ENCODE measurements at places on chromosomes 13 and 19.

GRCh38 chr19:48102870-48103751 is 7.5 kb downstream of the PLA2G4C start:
- peak; percentile 68 for DNase-seq

DNA sequence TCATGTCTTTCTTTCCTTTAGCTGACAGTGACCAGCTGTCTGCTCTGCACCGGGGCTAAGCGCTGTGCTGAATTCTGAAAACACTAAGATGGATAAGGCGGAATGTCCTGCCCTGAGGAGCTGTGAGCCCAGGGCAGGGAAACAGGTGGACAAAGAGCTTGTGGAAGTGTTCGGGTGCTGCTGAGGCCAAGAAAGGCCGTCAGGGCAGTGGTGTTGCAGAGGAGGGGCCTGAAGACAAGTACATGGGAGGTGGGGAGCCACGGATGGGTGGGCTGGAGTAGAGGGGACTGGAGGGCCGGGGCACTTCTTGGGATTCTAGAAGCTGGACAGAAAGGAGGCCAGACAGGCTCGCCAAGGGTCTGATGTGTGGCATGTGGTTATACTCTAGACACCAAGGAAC is 66.2 kb upstream of the GPR183 start:
- no peak for DNase-seq

DNA sequence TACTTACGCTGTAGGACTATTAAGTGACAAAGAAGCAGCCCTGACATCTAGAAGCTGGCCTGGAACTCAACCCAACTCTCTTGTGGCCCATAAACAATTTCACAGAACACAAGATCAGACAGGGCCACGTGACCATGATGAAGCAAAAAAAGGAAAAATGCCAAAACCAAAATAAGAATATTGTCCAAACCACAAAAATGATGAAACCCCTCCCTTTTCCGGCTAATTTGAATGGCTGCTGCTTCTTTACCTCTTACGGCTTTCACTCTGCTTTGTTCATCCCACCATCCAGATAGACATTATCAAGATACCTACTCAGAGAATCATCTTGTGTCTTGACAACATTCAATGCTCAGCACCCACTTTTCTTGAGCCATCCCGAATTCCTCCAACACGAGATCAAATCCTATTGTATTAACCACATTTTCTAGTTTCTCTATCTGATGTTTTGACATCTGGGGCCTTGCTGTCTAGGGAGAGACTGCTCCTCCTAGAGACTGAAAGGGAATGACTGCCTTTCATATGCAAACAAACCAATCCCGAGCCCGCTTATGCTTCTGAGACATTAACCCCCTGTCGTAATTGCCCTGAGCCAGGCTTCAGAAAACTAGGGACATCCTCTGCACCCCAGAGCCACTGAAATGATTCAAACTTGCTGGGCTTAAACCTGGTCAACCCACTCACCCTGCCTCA is 186.3 kb downstream of the TDRD3 start:
- DNase-seq, result no peak

DNA sequence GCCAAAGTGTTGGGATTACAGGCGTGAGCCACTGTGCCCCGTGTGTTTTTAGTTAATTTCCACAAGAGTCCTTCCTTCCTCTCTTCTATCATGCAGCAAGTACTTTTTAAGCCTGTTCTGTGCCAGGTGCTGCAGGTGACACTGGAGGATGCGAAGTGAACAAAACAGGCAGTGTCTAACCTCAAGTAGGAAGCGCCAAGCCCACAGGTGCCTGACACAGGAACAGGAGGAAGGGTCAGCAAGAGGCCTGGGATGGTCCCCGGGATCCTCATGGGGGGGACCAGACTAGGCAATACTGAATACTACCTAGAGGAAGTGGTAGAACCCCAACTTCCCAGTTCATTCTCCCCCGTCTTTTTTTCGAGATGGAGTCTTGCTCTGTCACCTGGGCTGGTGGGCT is 1.8 kb upstream of the CALR start:
- DNase-seq, result no peak

DNA sequence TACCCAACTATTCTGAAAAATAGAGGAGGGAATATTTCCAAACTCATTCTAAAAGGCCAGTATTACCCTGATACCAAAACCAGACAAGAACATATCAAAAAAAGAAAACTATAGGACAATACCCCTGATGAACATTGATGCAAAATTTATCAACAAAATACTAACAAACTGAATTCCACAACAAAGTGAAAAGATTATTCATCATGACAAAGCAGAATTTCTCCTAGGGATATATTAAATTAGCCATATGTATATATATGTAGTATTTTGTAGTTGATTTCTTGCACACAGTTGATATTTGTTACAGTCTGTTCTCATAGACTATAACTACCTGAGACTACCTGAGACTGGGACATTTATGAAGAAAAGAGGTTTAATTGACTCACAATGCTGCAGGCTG is 495.0 kb upstream of the SPRY2 start:
- DNase-seq, result no peak

GRCh38 chr13:76709851-76710250 is 176.4 kb downstream of the KCTD12 start:
- no peak for DNase-seq

- DNase-seq, result no peak
Observed at GRCh38 chr13:76929851-76930374, 18.4 kb upstream of the ACOD1 start.

- DNase-seq, result no peak
Observed at GRCh38 chr13:106466691-106467426, 68.6 kb downstream of the EFNB2 start.

GRCh38 chr13:97338571-97338970 is 95.4 kb upstream of the RAP2A start:
- no peak for DNase-seq

DNA sequence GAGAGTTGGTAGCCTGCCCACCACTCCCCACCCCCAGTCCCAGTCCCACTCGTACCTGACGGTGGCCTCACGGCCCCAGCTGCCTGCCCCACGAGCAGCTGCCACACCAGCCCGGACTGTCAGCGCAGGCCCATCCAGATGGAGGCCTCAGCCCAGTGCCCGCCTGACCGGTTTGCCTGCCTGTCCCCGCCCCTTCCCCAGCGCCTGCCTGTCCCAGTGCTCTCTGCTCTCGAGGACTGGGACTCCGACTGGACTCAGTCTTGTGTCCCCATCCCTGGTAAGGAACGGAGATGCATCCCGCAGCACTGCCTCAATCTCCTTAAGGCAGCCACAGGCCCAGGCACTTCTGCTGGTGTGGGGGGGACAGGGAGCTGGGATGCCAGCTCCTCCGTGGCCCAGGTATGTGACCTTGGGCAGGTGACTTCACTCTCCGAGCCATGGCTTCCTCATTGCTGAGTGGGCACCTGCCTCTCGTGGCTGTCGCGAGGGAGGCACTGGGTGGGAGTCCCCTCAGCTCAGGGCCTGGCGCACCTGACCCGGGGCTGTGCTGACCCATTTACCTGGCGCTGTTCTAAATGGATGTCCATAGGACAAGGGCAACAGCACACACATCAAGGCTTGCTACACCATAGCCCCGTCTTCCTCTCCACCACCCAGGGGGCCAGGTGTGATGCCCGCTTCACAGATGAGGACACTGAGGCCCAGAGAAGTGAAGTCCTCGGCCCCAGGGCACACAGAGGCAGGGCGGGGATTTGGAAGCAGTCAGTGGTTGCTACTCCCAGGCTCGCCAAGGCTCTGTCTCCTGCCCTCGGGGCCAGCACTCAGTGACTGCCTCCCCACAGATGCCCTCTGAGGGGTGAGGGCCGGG is at the start of gene NKPD1:
NKPD1 (minus strand) TSS at position 113 of the 868 bp plus-strand sequence. CDS start 832 bp downstream, outside the sequence.
- no peak for DNase-seq

GRCh38 chr19:47417746-47418691 is 1.3 kb downstream of the MEIS3 start:
- no peak for DNase-seq

GRCh38 chr19:48543121-48543710 is 8.8 kb upstream of the SULT2B1 start:
- no peak for DNase-seq

GRCh38 chr19:56356944-56357343 is 36.4 kb downstream of the ZNF582 start:
- no peak for DNase-seq

DNA sequence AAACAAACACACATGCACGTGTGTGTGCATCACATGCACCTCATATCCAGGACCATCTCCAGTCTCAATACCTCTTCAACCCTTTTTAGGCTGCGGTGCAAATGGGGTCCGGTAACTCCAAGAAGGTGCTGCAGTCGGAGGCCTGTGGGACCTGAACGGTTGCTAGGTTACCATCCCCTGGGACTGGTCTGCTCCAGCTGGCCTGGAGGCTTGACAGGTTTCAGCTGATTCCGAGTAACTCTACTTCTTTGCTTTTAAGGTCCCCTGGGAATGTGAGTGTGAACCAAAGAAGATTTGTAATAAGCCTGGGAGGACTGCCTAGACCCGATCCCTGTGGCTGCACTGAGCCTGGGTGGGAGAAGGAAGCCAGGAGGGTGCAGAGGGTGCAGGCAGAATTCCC is 117.5 kb downstream of the CCNA1 start:
- DNase-seq, result peak; percentile 26

DNA sequence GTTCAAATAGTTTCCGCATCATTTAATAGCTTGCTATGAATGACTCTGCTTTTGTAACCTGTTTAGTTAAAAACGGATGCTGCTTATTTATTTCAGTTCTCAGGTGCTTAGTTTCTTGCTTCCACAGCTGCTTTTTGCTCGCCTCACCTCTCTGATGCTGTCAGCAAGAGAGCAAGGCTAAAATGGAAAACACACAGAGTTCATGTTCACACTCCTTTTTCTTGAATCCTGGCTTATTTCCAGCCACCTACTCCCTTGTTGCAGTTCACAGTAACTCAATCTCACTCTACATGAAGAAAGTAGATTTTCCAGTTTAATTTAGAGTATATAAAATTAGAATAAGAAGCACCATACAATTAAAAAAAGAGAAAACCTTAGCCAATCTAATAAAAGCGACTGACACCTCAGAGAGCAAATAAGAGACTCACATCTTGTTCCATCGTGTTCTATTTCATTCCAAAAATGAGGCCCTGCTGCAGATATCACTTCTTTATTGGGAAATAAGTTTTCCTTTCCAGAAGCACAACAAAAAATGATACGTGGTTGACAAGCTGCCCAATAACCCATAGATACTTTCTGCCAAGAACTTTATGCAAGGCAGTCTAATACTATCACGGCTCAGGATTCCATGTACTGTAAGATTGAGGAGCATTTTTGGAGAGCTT is 326.1 kb upstream of the SLITRK1 start:
- DNase-seq, result no peak

- peak; percentile 84 for DNase-seq
Observed at GRCh38 chr19:49691243-49692146, 579 bp downstream of the CPT1C start.

DNA sequence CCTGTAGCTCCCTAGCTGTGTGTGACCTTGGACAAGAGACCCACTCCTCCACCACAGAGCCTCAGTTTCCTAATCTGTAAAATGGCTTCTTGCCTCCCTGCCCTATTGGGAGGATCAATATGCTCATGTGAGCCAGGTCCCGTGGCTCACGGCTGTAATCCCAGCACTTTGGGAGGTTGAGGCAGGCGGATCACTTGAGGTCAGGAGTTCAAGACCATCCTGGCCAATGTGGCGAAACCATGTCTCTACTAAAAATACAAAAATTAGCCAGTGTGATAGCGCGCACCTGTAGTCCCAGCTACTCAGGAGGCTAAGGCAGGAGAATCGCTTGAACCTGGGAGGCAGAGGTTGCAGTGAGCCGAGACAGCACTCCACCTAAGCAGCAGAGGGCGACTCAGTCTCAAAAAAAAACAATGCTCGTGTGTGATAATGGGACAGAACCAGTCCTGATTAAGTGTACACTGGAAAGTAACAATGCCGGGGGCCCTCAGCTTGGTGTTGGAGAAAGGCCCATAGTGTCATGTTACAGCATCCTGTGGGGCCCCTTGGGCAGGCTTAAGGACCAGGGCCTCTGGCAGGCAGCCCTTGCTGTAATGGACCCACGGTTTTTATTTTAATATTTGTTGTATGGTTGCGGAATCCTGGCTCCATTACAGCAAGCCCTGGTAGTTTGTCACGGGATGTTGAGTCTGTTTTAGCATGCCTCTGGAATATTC is 6.8 kb downstream of the RPS11 start:
- no peak for DNase-seq

DNA sequence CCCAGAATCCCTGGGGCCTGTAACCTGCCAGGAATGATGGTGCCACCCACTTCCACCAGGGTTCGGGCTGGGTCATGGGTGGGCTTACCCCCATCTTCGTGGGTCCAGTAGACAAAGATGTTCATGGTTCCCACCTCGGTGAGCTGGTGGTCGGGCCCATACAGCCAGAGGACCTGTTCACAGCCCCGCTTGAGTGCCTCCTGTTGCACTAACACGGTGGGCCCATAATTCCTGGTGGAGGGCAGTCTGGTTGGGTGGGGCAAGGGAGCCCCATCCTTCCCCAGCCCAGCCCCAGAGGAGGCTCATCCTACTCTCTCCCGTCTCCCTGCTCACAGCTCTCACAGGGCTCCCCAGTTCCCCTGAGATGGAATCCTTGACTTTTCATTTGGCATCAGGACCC is 13.7 kb downstream of the BCAT2 start:
- DNase-seq, result no peak

- DNase-seq, result no peak
Observed at GRCh38 chr13:50309318-50309717, 294.1 kb downstream of the KCNRG start.

Data from D721Med (cell line).